Heart left ventricle (tissue), 16 donors: ENCODE measurements at places on chromosomes 6 and 20. TPM values are rescaled to one million over a fixed set of nuclear protein-coding genes. Genes with fewer than 3 reads are reported as not detected.

DNA sequence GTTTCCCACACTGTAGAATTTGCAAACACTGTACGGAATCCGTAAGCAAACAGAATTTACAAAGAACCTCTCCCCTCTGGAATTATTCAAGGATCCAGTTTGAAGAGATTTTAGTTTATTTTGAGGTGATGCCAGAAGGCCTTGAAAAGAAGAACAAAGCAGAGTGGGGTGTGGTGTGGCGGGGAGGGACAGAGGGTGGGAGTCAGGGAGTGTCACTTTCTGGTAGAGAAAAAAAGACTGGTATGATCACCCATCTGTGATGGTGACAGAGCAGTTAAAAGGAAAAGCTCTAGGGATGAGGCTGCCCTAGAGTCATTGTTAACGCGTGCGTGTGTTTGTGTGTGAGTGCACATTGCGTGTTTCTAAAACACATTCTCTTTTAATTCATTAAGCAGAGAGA, 97.0 kb upstream of the F13A1 start:
- no peak for DNase-seq

DNA sequence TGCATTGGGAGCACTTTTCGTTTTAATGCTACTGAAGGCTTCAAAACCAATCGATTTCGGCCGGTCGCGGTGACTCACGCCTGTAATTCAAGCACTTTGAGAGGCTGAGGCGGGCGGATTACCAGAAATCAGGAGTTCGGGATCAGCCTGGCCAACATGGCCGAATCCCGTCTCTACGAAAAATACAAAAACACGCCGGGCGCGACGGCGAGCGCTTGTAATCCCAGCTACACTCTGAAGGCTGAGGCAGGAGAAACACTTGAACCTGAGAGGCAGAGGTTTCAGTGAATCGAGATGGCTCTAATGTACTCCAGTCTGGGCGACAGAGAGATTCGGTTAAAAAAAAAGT, 58.4 kb downstream of the TRIM38 start:
- DNase-seq = peak; percentile 46

DNA sequence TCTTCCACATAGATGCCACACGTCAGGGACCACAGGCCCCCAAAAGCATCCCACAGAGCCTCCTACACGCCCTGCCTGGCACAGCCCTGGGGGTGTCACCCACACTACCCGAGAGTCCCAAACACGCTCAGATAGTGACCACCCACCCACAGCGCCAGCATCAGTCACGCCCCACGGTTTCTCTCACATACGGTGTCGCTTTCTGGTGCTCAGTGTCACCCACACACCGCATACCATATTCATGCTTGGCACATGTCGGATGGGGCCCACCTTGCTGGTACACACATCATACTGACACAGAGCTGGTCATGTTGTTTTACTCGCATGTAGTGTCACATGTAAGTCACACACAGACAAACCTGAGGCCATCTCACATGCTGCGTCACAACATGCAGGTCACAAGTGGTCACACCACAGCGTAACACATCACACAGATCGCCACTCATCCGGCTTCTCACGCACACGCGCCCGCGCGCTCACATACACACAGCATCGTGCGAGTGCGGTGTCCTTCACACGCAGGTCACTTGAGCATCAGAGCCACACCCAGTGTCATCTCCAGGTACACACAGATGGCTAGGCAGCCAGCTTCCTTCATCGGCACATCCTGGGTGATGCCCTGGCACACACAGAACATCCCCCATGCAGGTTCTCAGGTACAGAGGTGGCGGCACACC, 3.4 kb downstream of the TEAD3 start:
- DNase-seq = no peak

DNA sequence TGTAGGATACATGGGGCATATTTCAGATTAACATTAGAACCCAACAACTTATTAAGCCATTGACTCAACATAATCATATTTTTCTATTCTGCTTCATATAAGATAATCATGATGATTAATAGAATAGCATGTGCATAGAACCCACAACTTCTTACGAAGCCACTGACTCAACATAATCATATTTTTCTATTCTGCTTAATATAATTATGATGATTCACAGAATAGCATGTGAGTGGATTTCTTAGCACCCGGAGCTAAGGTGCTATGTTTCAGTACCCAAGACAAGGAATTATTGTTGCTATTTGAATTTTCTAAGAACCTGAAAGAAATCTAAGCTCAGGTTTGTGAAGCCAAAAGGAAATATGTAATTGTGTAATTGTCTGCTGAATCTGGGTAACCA, 96.8 kb downstream of the TENT5A start:
- no peak for DNase-seq

SIRPB1 gene
- total RNA-seq = 1.2 TPM

DNA sequence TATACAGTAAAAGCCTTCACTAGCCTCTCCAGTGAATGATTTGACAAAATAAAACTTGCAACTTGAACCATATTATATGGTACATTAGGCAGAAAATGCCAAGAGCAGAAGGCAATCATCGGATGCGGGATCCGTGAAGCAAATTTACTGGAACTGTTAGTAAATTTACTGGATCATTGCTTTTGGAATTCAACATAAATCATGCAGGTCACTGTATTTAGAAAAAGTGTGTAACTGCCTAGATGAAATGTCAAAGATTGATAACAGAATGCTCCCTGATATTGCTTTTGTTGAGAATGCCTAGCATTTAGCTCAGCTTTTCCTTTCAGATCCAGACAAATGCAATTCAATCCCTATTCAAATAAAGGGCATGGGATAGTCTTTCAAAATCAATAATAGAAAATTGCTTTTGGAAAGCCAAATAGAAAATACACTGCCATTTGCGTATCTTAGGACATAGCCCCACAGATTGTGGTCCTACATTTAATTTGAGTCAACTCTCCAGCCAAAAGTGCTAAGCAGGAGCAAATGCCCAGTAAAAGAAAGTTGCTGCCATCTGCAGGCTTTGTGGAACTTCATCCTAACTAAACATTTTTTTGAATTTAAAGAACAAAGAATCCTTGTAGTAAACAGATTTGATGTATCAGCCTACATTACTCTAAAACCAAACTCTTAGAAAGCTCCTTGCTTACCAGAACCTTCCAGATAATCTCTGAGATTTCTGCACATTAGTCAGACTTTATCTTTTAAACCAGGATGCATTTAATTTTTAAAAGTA, 109.5 kb upstream of the HSF2 start:
- DNase-seq = no peak

RAD21L1 gene
- total RNA-seq = not detected

MUC22 gene
- not detected for total RNA-seq

MAP3K7 gene
- total RNA-seq = 20.0 TPM

MBOAT1 gene
- 2.8 TPM for total RNA-seq

DNA sequence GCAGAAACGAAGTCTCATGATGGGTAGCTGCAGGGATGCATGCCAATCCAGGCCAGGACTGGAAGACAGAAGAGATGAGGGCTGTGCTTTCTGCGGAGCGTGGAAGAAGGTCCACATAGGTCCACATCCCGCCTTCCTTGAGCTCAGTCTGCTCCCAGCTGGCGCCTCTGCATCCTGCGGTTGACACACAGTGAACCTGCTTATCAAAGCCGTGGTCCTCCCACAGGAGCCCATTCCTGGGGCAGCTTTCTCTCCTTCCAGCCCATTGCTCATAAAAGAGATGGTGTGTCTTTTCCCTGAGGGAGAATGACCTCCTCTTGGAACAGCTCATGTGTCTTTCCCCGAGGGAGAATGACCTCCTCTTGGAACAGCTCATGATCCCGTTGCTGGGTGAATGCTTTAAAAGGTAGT, 225.4 kb downstream of the CDH4 start:
- no peak for DNase-seq

DNA sequence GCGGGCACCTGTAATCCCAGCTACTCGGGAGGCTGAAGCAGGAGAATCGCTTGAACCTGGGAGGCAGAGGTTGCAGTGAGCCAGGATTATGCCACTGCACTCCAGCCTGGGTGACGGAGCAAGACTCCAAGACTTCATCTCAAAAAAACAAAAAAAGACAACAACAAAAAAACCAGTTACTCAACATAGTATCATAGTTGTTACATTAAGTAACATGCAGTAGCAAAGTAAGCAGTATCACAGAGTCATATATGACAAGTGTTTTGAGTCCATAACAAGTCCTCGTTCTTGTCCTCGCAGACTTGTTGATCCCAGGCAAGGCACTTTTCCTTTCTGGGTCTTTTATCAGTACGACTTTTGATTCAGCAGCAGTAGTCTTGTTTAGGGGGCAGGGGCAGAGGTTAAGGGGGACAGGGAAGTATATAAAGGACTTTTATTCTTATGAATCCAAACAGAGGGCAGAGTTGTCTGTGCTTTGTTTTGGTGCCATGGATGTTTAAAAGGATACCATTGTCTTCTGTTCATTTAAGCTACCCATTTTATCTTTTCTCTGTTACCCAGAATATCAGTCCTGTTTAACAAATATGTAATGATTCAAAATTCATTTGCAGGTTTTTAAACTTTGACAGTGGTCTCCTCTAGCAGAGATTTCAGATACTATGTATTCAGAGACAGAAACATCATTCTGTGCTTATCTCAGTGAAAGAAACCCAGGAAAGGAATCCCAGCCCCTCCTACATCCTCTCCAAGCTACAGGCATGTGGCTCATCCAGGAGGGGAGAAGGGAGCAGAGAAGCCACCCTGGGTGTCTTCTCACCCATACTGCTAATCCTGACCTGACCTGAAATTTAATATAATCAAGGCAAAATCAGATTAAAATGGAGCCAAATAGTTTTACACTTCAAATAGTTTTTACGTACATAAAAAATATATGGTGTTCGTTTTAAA, 137.9 kb upstream of the EDN1 start:
- DNase-seq = no peak

PARD6B gene
- total RNA-seq = 4.2 TPM

DNA sequence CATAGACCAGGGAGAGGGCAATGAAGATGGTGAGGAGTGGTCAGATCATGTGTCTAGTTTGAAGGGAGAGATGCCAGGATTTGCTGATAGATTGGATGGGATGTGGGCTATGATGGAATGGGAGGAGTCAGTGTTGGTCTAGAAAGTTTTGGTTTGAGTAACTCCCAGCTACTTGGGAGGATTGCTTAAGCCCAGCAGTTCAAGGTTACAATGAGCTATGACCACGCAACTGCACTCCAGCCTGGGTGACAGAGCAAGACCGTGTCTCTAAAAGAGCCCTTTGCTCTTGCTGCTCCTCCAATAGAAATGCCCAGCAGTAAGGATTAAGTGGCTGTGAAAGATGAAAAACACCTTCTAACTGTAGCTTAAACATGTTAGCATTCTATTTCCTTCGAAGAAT, 18.2 kb upstream of the LAMP5 start:
- no peak for DNase-seq

DLK2 gene
- total RNA-seq = 4.1 TPM

DNA sequence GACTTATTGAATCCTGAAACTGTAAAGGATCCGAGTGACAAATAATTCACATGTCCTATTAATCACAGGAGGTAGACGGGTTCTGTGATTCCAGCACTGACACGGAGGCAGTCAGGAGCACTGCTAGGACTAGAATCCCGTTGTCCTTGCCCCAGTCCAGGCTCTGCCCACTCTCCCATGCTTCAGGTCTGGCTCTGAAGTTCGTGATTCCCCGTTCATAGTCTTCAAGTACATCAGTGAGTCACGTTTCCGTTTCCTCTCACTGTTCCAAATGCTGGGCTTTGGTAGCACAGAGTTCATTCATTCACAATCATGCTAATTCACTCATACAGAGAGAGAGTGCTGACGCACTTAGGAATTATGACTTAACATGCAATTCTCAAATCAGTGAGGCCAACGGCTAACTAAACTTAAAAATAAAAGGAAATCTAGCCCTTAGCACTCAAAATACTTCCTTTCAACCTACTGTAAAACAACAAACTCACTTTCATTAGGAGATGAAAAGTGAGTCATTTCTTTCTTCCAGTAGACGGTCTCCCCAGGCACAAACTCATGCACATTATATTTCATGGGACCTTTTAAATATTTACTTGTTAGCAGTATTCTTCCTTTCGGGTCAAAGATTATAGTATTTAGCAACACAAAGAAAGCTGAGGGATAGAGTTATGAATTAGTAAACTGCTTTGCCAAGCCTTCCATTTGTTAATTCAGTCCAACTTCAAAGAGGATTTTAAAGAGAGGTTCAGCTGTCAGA, 94.0 kb upstream of the NHSL1 start:
- DNase-seq = peak; percentile 60

DNA sequence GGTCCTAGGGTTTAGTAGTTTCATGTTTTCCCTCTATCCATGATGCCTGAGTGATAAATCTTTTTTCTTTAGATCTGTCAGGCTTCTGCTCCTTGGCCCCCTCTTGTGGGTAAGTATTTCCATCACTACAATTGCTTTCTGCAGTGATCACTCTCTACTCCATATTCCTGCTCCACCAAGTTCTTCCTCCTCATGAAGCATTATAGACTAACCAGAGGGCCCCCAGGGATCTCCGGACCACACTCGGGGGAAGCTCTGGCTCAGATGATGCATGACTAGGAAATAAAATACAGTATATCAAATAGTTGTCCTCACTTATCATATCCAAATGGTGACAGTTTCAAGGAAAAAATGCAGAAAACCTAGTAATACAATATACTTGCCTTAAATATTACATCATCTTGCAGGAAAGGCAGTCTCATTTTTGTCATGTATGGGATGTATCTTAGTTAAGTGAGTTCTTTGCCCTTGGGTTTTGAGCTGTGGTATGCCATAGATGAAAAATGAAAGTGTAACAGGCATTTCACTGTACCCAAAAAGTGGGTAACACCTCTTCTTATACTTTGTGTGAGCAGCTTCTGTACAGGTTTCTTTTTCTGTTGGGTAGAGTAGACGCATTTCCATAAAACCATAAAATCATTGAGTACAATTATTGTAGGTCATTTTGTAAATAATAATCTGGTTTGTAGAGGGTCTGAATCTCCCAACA, 200.9 kb upstream of the EYA4 start:
- DNase-seq = no peak

- DNase-seq = peak; percentile 22
Measured at GRCh38 chr20:42484790-42485375, 704.8 kb downstream of the PTPRT start.

DNA sequence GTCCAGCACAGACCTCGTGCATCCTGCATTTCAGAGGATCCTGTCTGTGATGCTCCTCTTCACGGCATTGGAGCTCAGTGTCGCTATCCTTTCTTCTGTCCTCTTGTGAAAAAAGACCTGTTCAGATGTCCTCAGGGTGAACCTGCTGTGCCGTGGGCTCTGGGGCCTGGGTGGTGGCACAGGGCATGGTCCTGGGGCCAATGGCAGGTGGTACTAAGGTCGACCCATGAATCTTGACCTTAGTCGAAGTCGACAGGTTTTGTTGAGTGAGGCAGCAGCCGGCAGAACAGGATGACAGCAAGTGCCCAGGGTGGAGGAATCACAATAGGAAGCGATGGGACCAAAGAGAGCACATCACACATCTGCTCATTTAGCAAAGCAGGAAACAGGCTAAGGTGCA, 22.0 kb upstream of the MAS1L start:
- DNase-seq = no peak

GRCh38 chr6:125558241-125558843, 191.1 kb upstream of the HEY2 start:
- DNase-seq = no peak
